ENCODE measurements at places on chromosomes 13 and 19.

DNA sequence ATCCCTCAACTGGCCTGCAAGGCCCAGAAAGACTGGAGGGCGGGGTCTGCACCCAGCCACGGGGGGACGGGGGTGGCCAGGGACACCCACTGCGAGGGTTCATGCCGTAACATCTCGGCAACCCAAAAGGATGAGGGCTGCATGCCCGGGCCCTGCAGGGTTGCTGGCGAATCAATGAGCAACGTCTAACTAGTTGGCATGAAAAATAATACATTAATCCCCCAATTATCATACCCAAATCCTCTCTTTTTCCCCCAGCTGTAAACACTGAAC lies 232.2 kb downstream of the TUBA3C start:
- DNase-seq = no peak

GRCh38 chr19:14661372-14661924 lies 13.2 kb downstream of the ADGRE3 start:
- no peak for DNase-seq

GRCh38 chr13:110726726-110727125 lies 13.2 kb downstream of the ING1 start:
- peak; percentile 67 for DNase-seq

- DNase-seq = no peak
Observed at GRCh38 chr19:29576761-29577648, 29.1 kb upstream of the POP4 start.

GRCh38 chr19:4016903-4017638 lies 9.5 kb downstream of the PIAS4 start:
- no peak for DNase-seq

- DNase-seq = no peak
Observed at GRCh38 chr19:23286477-23286876, 36.3 kb upstream of the ZNF724 start.

DNA sequence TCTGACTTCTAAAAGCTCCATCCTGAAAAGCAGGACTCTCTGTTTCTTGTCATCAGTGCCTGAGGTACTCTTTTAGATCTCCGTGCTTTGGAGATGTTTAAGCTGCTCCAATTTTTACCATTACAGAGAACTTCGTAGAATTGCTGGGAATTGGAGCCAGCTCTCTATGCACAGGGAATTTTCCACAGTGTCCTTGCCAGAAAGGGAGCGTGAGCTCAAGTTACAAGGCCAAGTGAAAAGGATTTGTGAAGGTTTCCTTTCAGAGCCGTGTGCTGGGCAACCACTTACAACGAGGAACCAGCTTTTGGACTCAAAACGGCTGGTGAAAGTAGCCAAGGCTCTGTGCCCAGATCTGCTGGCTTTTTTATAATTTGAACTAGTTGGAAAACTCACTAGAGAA lies 82.6 kb downstream of the NUFIP1 start:
- DNase-seq = no peak

DNA sequence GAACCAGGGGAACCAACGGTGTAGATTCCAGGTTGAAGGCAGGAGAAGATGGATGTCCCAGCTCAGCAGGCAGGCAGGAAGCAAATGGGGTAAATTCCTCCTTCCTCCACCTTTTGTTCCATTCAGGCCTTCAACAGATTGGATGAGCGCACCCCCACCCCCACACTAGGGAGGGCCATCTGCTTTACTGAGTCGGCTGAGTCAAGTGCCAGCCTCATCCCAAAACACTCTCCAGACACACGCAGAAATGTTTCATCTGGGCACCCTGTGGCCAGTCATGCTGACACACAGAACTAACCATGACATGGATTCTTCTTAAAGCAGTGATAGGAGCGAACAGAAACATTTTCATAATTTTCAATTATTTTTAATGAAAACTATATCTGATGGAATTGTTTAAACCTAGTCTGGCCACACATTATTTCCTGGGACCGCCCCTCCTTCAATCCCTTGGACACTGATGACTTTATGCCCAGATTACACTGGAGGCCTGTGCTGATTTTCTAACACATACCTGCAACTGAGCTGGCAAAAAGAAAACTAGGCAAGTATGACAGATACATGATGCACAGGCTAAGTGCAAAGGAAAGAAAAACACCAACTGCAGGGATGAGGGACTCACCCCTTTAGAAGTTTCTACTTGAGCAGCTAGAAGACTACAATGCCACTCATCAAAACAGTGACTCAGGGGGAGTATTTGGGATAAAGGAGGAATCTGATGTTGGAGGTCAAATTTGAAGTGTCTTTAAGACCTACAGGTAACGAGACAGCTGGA lies 154.2 kb downstream of the TNFRSF19 start:
- no peak for DNase-seq

DNA sequence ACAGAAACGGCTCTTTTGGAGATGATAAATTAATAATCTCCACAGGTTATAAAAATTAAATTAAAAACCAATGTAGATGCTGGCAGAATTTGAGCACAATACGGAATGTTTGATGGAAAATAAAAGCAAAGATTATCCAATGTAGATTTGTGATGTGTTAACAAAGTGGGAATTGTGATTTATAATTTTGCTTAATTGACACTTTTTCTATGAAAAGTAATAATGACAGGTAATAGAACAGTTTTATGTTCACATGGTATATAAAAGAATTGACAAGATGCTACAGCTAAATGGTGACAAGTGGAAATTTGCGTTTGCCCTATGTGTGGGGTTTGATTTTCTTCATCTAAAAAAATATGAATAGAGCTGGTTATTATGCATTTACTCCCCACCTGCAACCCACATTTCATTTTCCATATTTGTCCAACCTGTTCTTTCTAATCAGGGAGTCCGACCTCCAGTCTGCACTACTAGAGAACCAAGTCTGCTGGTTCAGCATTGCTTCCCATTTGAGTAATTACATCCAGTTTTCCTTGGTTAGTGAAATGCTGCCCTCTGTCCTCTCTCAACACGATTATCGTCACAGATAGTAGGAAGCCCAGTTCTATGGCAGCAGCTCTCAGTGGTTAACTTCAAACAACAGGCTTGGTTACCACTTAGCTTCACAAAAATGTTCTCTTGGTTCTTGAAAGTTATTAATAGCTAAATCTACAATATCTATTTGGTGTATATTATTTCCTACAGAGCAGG lies 61.4 kb upstream of the SLITRK1 start:
- no peak for DNase-seq

DNA sequence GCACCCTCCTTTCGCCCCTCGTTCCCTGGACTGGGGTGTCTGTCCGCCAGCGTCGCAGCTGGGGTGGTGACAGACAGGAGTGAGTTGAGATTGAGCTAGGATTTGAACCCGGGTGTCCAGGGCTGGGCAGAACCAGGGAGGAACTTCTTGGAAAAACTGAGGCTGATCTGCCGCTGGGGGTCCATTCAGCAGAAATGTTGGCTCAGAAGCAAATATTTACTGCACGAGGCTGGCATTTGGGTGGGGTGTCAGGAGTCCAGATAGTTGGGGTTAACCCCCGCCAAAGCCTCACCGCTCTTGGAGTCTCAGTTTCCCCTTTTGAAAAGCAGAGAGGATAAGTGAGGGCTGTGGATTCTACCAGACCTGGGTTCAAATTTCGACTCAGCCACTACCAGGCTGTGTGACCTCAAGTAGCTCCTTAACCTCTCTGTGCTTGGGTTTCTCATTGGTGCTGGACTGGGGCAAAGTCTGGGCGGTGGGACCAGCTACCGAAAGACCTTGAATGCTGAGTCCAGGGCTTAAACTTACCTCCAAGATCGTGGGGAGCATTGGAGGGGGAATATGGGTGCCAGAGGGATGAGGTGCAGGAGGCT lies 20.9 kb downstream of the MAST3 start:
- DNase-seq = no peak

- DNase-seq = no peak
Observed at GRCh38 chr13:44802491-44802890, 186.8 kb downstream of the NUFIP1 start.

- DNase-seq = no peak
Observed at GRCh38 chr19:49125025-49125731, 5.8 kb downstream of the PPFIA3 start.

DNA sequence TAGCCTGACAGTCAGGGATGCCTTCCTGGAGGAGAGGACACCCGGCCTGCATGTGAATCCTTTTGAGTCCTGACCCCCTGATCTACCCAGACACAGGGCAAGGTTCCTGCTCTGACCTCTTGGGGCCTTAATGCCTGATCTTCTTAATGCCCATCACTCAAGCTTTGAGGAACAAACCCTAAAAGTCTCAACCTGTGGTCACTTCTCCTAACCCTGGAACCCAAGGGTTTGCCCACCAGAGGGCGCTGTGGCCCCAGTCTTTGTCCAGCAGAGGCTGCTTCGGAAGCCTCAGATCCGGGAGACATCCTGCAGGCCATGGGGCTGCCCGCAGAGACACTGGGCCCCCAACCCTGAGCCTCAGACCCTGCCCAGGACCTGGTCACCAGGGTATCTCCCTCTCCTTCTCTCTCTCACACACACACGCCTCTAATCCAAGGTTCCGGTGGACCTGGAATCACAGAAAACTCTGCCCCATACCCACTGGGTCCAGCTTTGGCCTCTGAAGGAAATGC lies 9.8 kb upstream of the DPF1 start:
- DNase-seq = peak; percentile 36

DNA sequence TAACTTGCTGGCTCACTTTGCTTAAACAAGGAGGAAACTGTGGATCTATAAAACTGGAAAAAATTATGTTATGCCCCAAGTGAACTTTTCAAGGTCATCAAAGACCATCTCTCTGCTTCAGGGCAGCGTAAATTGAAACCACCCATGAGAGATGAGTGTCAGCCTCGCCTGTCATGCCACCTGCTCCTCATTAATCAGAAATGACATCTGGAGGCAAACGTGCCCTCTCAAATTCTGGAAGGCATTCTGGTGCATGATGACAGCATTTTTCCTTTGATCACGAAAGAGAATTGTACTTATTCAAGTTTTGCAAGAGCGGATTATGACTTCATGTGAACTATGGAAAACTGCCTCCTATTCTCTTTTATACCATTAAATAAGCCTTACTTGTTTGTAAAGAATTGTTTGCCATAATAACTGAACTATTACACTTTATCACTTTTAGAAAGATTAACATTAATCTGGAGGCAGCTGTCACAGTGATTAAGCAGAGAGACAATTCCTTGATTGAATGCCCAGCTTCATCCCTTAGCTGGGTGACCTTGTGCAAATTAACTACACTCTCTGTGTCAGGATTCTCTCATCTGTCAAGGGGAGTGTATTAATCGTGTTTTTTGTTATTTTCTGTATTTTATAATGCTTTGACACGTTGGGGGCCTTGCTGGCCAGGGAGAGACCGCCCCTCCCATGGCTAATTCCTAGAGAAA lies 17.0 kb upstream of the SACS start:
- peak; percentile 45 for DNase-seq

GRCh38 chr19:40274585-40275544 lies 10.3 kb downstream of the AKT2 start:
- peak; percentile 22 for DNase-seq

DNA sequence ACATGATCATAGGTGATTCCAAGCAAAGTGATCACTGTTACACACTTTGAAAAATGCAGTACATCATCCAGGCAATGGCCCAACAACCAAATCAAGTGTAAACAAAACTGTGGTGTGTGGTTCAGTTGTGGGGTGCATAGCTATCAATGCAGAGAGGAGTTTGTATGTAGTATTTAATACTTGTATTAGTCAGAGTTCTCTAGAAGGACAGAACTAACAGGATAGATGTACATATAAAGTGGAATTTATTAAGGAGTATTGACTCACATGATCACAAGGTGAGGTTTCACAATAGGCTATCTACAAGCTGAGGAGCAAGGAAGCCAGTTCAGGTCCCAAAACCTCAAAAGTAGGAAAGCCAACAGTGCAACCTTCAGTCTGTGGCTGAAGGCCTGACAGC lies 249.3 kb upstream of the HTR2A start:
- no peak for DNase-seq

GRCh38 chr13:73411067-73411809 lies 352.4 kb downstream of the KLF5 start:
- DNase-seq = no peak

GRCh38 chr19:54440641-54441040 lies 8.4 kb upstream of the LENG8 start:
- DNase-seq = no peak

DNA sequence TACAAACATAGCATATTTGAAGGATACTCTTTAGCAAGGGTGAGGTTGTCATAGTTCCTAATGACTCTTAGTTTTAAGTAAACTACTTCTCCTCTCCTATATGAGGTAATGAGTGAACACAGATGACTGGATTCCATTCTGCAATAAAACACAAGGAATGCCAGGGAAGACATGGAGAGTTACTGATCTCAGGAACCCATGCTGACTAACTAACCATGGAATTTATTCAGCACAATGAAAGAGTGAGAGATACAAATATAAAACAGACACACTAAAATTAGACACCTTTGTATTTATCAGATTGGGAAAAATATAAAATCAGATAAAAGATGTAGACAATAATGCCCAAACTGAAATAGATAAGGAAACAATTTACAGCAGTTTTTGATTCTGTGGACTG lies 1525.9 kb upstream of the SLC10A2 start:
- no peak for DNase-seq

- DNase-seq = no peak
Observed at GRCh38 chr19:1507192-1507660, 5.6 kb downstream of the ADAMTSL5 start.

DNA sequence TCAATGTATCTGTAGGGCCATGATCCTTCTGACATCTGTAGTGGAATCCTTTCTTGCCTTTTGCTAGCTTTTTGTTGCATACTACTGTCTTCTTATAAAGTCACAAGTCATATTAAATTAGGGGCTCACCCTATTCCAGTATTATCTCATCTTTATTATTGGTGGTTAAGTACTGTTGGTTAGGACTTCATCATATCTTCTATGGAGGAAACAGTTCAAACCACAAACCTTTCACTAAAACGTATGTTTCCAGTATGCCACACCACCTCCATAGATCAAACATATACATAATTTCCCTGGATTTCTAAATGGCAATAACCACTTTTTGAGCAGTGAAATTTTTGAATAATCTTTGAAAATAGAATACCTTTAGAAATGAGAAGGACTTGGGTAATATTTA lies 62.8 kb upstream of the PCDH9 start:
- no peak for DNase-seq

Measured in NCI-H510A (cell line).